ENCODE measurements at places on chromosomes 3 and 15.

- no peak for DNase-seq
Observed at GRCh38 chr3:29898171-29898965, 617.5 kb downstream of the RBMS3 start.

- no peak for DNase-seq
Observed at GRCh38 chr3:126370055-126370454, 12.8 kb upstream of the KLF15 start.

GRCh38 chr3:123602325-123602724 is 17.5 kb upstream of the HACD2 start:
- DNase-seq: no peak

DNA sequence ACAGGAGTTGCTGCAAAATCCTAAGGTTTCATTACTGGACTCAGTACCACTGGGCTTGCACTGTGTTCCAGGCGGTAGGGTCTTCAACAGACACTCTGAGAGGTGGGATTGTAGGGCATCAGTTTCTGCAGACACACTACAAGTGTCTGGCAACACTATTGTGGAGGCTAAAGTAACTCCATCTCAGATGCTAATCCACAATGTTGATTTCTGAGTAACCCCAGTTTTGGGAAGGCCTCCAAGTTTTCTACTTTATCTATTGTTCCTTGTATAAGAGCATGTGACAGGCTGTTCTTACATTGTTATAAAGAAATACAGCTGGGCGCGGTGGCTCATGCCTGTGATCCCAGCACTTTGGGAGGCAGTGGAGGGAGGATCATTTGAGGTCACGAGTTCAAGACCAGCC is 2.5 kb upstream of the ABHD5 start:
- no peak for DNase-seq

GRCh38 chr15:96329403-96329981 is 1.0 kb upstream of the NR2F2 start:
- no peak for DNase-seq

- DNase-seq: peak; percentile 92
Observed at GRCh38 chr15:69056365-69056764, 41.9 kb downstream of the NOX5 start.

DNA sequence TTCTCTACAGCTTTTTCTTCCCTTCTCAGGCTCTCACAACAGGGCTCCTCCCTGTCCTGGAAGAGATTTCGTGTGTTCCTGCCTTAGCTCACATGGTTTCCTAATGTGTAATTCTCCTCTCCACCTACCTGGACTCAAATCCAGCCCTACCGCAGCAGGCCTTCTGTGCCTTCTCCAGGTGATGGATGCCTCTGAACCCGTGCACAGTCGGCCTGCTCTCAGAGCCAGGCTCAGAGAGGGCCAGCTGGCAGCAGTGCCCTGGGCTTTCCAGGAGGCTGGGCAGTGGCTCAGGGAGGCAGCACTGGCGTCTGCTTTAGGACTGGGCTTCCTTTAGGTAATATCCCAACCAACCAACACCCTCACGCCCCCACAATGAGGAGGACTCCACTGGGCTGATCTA is 123.2 kb upstream of the TMC3 start:
- DNase-seq: no peak

- no peak for DNase-seq
Observed at GRCh38 chr3:183966361-183966791, 51.3 kb downstream of the ABCC5 start.

DNA sequence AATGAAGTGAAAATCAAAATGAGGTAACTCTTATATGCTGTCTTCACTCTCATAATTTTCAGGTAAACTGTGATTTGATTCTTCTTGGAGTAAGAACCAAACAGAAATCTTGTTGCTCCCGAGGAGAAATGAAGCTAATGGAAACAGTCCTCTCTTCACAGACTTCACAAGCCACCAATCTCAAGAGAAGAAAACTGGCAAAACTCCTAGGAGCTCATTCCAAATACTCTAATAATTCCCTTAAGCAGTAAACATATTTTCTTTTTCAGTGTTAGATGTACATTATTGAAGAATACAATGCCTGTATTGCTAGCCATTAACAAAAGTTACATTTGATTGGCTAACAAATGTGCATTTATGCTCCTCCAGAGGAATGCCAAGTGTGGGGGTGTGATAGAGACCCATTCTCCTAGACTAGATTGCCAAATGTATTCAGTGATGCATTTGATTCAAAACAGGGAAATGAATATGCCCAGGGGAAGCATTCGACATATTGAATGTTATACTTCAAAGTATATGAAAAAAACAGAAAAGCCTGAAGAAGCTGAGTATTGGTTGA is 11.8 kb upstream of the RIOX2 start:
- peak; percentile 22 for DNase-seq

DNA sequence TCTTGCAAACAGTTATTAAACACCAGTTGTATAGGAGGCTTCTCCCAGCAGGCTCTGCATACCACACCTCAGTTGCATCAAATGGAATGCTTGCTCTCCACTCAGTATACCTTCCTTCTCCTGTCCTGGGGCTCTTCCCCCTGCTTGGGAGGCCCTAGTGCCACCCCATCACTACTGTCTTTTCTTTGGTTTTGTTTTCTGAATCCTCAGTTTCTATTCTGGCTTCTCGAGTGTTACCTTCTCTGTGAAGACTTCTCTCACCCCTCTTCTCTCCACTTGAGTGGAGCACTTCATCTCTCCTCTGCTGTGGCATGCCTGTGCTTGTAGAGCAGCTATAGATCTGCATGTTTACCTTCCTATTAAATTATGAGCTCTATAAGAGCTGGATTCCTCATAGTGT is 75.7 kb upstream of the TPRG1 start:
- no peak for DNase-seq

GRCh38 chr15:63246691-63247469 is 30.5 kb upstream of the APH1B start:
- DNase-seq: no peak

- no peak for DNase-seq
Observed at GRCh38 chr3:18870074-18870640, 278.2 kb upstream of the KCNH8 start.

GRCh38 chr15:90004671-90005070 is 3.5 kb downstream of the ZNF710 start:
- no peak for DNase-seq

- peak; percentile 73 for DNase-seq
Observed at GRCh38 chr3:13114811-13115575, 41.8 kb upstream of the IQSEC1 start.

GRCh38 chr15:33915571-33916407 is 52.5 kb upstream of the CHRM5 start:
- DNase-seq: no peak

DNA sequence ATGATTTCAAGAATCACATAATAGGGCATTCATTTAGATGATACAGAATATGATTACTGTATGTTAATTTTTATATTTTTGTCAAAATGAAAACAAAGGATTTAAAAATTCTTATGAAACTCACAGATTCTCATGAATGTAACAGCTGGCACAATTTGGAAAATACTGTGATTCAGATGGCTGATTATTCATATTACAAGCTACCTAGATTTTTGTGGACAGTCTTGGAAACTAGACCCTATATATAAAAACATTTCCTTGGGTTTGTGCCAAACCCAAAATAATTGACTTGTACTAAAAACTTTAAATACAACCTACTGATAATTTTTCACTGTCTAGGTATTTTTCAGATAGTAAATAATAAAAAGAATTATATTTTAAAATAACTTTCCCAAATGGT is 26.2 kb downstream of the ZBED2 start:
- peak; percentile 5 for DNase-seq

- DNase-seq: no peak
Observed at GRCh38 chr3:112319516-112320276, 13.3 kb upstream of the CD200 start.

DNA sequence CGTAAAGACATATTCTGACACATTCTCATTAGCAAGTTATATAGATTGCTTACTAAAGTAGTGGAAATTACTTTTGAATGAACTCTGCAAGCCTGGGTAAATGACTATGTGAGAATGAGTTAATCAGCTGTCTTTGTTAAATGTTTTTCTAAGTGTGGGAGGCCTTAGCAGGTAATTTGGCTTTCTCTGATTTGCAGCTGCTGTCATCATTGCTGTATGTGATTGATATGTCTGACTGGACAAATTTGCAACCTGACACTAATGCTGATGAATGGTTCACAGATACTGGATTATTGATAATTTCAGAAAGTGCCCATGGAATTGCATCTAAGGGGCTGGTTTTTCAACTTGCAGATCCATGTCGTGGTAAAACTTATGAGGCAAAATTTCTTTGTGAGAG is 372.2 kb upstream of the SGO1 start:
- no peak for DNase-seq

DNA sequence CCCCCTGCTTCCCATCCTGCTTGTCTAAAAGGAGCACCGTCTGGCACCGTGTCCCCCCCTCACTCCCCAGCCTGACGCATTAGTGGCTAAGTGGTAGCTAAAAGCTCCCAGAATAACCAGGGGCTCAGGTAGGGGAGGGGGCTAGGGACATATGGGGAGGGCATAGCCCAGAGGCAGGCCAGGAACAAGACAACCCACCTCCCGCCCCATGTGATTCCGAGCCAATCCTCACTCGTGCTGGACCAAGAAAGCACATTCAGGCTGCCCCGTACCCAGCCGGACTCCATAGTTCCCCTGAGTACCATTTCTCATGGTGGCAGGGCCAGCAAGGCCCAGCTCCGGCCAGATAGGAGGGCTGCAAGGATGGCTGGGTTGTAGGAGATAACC is 11.5 kb downstream of the SEMA7A start:
- DNase-seq: peak; percentile 12

GRCh38 chr15:75153087-75153486 is 48.6 kb upstream of the C15orf39 start:
- DNase-seq: peak; percentile 14

GRCh38 chr3:165852191-165852590 is 15.0 kb upstream of the BCHE start:
- DNase-seq: peak; percentile 34

DNA sequence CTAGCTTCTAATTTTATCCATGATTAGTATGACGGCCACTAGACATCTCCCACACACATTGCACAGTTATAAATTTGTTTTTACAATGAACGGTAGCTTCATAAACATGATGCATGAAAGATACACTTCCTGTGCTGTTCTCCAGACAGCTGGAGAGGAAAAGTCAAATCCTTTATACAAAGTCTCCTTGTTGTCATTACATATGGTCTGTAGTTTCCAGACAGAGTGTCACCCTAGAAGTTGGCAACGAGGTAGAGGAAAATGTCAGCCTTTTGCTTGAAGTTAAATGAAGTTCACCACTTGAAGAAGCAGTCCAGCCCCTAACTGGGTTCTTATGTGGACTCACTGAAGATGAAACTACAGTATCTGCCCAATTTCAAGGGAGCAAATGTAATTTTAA is 253.0 kb upstream of the P2RY1 start:
- DNase-seq: no peak

GRCh38 chr3:143442814-143443447 is 323.4 kb downstream of the CHST2 start:
- DNase-seq: no peak

GRCh38 chr3:46812237-46812791 is 50.9 kb downstream of the MYL3 start:
- peak; percentile 39 for DNase-seq
